ENCODE measurements at places on chromosomes 1 and 21.

DNA sequence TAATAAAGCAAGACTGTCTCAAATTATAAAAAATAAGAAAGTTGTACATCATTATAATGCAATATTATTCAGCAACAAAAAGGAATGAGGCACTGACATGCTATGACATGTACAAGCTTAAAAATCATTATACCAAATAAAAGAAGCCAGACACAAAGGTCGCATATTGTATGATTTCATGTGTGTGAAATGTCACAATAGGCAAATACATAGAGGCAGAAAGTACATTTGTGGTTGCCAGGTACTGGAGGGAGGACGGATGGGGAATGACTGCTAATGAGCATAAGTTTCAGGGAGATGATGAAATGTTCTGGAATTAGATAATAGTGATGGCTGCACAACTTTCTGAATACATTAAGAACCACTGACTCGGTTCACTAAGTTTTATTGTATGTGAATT, 73.6 kb upstream of the NBPF3 start:
- DNase-seq = no peak

GRCh38 chr1:168447871-168448270, 95.9 kb downstream of the XCL2 start:
- DNase-seq = no peak

DNA sequence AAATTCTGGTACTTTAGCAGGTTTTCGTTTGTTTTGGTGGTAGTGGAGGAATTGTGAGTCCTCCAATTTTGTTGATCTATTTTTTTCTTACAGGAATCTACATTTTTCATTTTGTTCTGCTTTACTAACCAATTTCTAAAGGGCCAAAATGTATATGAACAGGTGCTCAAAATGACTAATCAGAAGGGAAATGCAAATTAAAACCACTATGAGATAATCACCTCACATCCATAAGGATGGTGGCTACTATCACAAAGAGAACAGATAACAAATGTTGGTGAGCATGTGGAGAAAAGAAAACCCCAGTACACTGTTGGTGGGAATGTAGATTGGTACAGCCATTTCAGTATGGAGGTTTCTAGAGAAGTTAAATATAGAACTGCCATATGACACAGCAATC, 134.2 kb downstream of the LMO4 start:
- DNase-seq = no peak

DNA sequence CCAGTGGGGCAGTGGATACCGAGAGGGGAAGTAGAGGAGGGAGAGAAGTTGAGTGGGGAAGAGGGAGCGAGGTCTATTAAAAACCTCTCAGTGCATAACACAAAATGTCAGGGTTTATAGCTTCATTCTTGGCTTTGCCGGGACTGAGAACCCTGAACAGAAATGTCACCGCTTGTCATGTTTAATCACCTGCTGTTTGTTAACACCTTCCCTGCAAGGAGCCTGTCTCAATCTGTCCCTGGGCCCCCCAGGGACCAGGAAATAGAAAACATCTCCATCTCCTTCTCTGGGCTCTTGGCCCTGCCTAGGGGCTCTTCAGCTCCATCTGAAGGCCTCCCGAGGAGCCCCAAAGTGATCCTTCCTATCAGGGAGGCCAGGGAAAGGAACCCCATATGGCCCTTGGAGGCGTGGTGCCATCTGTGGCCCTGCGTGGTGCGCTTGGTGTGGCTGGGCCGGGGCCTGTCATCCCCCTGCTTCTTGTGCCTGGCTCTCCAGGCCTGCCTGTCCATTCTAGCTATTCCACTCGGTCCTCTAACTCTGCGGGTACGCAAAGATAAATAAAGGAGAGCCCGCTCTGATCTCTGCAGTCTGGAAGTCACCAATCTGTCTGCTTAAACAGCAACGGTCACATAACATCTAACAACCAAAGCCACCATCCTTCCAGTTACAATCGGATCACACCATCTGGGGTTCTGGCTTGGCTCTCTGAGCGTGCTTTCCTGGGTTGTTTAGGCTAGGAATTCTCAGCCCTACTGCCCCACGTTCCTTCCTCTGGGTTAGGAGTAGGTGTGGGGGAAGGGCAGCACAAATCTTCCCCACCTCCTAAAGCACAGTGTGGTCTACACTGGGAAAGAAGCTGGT, 113.8 kb downstream of the CASZ1 start:
- DNase-seq = no peak

DNA sequence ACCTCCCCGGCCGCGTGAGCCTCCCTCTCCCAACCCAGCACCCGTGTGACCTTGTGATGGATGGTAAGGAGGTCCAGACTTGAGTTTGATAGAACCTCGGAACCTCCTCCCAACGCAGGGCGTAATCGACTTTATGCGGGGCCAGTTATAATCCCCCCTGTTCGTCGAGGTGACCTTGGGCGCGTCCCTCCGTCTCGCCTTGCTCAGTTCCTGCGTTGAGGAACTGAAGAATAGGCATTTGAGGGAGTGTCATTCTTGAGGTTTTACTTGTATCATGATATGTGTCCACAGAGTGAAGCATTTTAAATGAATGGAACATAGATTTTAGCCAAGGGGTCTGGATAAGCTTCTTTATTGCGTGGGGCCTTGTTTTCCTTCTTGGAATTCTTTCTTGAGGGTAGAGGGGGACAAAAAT, 433 bp downstream of the TIMM17A start:
- DNase-seq = no peak

GRCh38 chr1:28046716-28047115, 41.7 kb downstream of the EYA3 start:
- DNase-seq = no peak

- DNase-seq = no peak
Observed at GRCh38 chr1:186899577-186899976, 70.8 kb downstream of the PLA2G4A start.

DNA sequence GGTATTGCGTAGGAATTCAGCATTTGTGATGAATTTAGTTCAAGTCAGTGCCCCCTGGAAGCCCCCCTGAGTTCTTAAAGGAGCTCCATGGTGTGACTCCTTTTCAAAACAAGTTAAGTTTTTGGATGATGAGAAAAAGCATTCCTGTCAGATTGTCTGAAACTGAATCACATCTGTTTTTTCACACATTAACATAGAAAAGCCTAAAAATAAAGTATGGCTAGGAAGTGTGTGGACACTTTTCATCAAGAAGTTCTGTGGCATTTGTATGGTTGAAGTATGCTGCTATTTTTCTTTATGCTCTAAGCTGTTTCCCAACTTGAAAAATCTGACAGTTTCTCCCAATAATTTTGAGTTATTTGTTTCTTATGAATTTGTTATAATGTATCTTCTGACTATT, 33.7 kb downstream of the PRDM2 start:
- no peak for DNase-seq

GRCh38 chr1:8218351-8219092, 99.4 kb upstream of the SLC45A1 start:
- no peak for DNase-seq
